ENCODE measurements at places on chromosomes 5 and 9.

DNA sequence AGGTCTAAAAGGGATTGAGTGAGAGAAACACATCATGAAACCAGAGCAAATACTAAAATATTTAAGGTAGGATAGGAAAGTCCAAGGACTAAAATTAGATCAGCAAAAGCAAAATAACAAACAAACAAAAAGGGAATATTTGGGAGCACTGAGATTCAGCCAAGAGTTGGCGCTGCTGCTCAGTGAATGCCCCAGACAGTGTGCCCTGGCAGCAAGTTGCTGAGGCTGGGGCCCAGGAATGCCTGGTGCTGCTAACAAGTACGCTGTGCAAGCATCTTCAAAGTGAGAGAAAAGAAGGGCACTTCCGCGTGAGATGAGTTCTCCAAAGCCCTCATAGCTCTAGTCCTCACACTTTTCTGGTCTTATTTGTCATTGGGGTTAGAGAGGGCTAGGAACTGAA is 603.3 kb downstream of the EFNA5 start:
- DNase-seq = no peak

DNA sequence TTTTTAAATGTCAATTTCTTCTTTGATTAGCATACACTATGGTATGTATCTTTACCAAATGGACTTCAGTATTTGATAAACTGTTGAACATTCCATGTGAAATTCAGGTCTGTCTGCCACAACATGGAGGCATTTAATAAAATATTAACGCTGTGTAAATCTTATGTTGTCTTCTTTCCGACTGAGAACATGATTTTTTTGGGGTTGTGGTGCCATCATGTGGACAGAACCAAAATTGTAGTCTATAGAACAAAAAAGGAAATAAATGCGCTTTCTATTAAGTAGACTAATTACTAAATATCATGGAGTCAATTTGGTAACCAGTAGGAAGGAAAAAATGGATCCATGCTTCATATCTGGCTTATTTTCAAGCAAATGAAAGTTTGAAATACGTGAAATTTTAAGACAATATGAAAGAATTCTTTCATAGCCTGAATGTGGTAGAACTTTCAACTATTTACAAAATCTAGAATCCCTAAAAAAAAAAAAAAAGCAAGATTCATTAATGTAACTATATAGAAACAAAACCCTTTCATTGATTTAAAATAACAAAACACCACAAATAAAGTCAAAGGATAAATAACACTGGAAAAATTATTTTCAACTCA is 2.8 kb upstream of the PLK2 start:
- DNase-seq = peak; percentile 43

DNA sequence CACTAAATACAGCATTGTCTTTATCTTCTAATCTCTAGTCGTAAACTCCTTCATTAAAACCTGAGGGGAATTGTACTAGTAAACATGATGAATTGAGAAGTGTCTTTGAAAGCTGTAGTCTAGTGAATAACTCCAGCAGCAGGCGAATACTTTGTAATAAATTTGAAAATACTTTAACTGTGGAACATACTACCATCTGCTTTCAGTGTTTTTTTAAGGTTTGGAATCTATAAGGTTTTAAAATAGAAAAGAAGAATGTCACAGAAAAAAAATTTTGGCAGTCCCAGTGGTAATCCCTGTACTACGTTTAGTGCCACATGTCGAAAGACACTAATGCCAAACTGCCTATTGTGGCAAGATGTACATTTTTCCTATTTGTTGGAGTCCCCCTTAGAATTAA is 379.0 kb upstream of the NUDT12 start:
- DNase-seq = no peak

DNA sequence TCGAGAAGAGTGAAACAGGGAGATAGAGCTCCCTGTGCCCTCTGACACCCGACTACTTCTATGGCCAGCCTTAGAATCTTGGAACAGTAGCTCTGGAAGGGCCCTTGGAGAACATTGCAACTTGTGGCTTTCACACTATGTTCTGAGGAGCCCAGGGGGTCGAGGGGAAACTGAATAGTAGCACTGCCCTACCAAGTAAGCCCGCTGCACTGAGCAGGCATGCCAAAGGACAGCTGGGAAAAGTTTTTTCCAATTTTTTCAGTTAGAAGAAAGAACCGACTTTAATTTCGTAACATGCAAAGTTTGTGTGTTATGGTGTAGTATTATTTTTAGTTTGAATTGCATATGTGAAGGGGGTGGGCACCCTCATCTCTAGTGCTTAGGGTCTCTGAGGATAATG is 10.9 kb downstream of the SMIM3 start:
- DNase-seq = no peak

DNA sequence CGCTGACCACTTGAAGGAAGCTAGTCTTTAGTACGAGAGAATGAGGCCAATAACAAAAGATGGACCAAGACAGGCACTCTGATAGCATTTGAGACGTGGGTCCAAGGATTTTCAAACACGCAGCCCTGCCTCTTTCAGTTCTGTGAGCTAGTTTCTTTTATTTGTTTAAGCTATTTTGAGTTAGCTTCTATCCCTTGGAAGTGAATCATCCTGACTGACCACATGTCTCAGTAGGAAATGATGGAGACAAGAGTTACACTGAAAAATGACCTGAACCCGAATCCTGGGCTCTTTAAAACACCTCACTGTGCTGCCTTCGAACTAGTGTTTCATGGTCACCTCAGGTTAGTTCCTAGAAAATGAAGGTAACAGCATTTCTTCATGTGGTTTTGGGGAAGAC is 9.9 kb downstream of the TEK start:
- DNase-seq = no peak

- no peak for DNase-seq
Measured at GRCh38 chr9:128429513-128430086, 8.9 kb downstream of the CERCAM start.

DNA sequence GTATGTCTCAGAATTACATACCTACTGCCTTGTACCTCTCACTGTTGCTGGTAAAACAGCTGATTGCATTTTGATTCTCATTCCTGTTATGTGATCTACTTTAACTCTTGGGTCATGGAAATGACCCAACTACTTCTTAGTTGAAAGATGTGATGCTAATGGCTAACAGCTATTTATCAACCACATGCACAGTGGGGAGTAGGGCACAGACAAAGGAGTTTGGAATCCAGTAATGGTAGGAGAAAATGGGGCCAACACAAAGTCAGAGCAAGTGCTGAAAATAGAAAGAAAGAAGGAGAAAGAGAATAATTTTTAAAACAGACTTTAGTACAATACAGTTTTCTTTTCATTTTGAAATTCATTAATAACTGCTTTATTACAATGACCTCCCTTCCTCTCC is 241.0 kb downstream of the PTPRD start:
- no peak for DNase-seq

DNA sequence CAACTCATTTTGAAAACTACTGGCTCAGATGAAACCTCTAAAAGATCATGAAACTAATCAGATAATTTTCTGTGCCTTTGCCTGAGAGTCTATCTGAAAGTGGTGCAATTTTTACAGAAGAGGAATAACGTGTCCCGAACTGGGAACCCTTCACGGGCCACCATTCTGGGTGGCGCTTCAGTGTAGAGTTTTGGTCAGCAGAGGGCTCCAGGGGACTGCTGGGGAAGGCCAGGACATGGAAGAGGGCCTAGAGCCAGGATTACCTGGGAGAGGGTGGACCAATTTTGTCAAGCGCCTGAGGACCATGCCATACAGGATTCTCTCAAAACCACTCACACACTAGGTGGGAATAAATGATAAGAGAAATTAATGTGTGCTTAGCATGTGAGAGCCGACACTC is 49.7 kb upstream of the PLEKHG4B start:
- DNase-seq = no peak

DNA sequence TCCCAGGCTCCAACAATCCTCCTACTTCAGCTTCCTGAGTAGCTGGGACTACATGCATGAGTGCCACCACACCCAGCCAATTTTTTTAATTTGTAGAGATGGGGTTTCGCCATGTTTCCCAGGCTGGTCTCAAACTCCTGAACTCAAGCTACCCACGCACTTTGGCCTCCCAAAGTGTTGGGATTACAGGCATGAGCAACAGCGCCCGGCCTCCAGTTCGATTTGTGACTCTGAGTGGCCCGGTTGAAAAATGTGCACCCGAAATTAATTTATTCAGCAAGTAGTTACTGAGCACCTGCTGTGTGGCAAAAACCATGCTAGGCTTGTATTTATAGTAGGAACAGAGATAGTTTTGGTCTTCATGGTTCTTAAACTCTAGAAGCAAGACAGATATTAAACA is 58.3 kb downstream of the MVB12B start:
- DNase-seq = no peak

DNA sequence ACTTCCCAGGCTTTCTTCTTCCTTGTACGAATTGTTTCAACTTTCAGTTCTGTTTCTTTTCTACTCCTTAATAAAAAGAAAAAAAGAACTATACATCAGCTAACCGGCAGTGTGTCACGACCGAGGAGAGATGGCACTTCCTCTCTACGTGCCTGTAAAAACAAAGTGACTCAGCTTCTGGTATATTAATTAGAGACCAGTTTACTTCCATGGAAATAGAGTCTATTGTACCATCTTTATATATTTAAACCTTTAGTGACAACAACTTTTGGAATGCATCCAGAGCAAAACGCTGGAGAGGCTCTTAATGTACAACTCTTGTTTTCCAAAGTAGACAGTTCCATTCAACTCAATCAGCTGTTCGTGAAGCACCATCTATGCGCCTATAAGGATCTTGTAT is 94.5 kb upstream of the LIFR start:
- no peak for DNase-seq

GRCh38 chr9:10876333-10876732 is 263.5 kb upstream of the PTPRD start:
- DNase-seq = no peak

DNA sequence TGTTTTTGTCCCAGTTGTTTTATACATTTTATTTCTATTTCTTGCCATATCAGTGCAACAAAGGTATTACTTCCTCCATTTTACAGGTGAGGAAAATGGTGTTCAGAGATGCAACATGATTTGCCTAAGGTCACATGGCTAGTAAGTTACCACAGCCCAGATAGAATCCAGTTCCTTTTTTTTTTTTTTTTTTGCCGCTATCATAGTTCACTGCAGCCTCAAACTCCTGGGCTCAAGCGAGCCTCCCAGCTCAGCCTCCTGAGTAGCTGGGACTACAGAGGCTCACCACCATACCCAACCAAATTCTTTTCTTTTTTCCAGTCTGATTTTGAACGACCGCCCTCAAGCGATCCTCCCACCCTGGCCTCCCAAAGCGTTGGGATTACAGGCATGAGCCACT is 480 bp upstream of the CCDC69 start:
- no peak for DNase-seq

DNA sequence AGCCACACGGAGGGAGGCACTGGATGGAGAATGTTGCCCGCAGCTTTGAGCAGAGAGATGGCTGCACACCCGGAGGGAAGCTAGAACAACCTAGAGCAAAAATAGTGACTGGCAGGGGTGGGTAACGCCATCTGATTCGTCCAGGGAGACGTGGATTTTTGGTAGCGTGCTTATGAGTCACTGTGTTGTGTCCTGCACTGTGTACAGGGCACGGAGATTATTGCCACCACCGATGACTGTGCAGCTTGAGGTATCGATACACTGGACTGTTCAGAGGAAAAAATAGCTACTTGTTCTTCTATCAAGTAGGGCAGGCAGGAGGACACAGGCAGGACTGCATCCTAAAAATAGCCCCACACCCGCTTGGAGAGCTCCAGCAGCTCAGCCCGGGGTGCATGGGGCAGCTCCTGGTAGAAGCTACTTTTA is 6.0 kb downstream of the UBE2QL1 start:
- DNase-seq = no peak

GRCh38 chr5:115686738-115687074 is 60.9 kb upstream of the TMED7 start:
- no peak for DNase-seq

DNA sequence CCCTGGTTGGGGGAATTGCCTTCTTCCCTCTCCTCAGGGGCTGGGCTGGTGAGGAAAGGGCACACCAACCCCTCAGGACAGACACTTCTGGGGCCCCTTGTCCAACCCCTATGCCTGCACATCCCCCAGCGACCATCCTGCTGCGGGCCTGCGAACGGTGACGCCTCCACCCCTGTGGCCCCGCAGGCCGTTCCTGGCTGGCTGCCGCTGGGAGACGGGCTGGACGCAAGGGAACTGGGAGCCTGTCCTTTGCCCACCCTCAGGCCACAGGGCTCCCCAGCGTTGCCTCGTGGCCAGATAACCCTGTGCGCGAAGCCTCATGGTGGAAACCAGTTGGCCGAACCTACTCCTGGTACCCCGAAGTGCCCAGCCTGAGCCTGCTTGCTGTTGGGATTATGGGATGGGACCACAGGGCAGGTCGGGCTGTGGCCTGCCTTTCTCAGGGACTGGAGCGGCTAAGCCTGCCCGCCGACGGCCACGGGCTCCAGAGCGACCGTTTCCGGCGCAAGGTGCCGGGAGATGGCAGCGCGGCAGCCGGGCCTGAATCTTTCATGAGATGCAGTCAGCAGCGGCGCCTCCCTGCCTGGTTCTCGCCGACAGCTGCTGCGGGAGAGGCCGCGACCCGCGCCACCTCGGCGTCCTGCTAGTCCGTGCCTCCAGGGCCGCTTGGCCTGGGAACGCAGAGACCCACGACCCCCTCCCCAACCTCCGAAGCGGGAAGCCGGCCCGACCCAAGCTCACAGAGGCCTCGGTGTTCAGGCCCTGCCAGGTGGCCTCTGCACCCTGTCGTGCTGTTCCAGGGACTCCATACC is 6.5 kb upstream of the PITX1 start:
- no peak for DNase-seq

GRCh38 chr5:165057145-165057544 is 1551.7 kb downstream of the MAT2B start:
- DNase-seq = no peak

GRCh38 chr5:145797336-145797735 is 37.8 kb downstream of the PRELID2 start:
- DNase-seq = no peak

DNA sequence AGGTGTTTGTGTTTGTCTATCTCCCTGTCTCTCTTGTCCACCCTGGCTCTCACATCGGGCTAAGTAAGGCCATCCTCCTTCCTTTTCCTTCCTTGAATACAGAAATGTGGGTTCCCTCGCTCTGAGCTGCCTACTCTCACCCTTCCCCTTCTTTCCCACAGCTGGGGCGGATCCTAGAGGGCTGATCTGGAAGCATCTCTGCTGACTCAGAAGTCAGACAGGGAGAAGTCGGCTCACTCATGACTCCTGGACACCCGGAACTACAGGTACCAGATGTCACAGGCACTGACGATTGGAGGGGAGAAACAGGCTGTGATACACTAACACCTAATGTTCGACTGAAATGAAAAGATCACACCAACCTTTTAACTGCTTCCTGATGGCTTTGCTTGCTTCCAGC is 41.3 kb downstream of the PTPN3 start:
- DNase-seq = no peak

GRCh38 chr5:43065387-43065947 is 25.3 kb upstream of the ANXA2R start:
- no peak for DNase-seq

GRCh38 chr5:150649108-150650020 is 8.9 kb downstream of the SYNPO start:
- DNase-seq = no peak

- peak; percentile 74 for DNase-seq
Measured at GRCh38 chr9:83304686-83305085, 233.5 kb downstream of the FRMD3 start.

Data from urinary bladder (tissue), 4 donors.